ENCODE measurements at places on chromosomes 1 and 21.

- no peak for DNase-seq
These were observed 84.7 kb downstream of the URB2 start for GRCh38 chr1:229710746-229711145.

GRCh38 chr21:32806810-32807386 lies 35.3 kb upstream of the PAXBP1 start:
- DNase-seq = no peak

DNA sequence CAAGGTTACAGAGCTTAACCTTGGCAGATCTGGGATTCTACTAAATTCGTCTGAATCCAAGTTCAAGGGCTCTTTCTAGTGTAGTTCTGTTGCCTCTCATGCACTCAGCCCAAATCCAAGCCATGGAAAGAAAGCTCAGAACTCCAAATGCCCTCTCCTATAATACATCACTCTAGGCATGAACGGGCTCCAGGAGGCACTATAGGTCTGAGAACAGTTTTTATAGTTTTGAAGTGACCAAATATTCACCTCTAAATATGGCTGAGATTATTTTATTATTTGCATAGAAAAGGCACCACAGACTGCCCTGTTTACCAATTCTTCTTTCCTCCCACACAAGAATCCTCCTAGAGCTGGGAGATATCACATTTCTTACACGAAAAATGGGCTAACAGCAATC lies 327.9 kb upstream of the BEND5 start:
- DNase-seq = peak; percentile 3

DNA sequence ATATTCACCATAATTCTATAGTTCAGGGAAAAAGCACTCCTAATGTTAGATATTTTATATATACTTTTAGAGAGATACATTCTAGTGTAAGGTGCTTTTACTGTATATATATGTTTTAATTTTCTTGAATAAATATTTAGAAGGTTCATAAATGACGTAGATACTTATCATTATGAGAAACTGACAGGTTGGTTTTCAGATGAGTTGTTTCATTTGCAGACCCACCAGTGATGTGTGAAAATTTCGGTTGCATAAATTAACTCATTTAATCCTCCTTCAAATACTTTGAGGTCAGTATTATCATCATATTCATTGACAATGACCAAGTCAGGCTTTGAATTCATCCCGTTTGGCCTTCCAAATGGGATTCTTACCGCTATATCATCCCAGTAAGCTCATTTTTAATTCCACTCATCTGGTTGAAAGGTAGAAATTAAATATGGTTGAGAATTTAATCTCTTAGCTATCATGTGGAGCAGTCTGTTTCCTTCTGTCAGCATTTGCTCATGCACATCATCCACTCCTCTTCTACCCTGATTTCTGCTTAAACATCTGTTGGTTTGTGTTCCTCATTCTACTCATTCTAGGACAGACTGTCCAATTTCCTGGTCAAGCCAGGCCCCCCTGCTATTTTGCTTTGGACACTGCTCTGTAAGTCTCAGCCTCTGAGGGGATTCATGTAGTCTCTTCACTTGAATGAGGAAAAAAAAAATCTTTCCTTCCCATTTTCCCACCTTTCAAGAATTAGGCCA lies 1156.6 kb downstream of the PLA2G4A start:
- DNase-seq = no peak

GRCh38 chr1:159935719-159936272 lies 9.6 kb downstream of the IGSF9 start:
- DNase-seq = peak; percentile 62

- no peak for DNase-seq
These were observed 314.8 kb upstream of the C1orf87 start for GRCh38 chr1:60388092-60388987.

DNA sequence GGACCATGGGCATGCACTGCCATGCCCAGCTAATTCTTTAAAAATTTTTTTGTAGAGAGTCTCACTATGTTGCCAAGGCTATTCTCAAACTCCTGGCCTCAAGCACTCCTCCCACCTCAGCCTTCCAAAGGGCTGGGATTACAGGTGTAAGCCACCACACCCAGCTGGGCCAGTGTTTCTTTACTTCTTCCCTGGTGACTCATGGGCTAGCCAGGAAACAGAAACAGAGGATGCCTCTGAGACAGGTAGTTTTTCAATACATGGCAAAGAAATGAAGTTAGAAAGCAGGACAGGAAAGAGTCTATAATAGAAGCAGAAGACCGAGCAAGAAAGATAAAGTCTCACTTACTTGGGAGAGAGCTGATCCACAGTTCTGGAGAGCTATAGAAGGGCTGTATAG lies 7.6 kb upstream of the C1orf74 start:
- DNase-seq = no peak

DNA sequence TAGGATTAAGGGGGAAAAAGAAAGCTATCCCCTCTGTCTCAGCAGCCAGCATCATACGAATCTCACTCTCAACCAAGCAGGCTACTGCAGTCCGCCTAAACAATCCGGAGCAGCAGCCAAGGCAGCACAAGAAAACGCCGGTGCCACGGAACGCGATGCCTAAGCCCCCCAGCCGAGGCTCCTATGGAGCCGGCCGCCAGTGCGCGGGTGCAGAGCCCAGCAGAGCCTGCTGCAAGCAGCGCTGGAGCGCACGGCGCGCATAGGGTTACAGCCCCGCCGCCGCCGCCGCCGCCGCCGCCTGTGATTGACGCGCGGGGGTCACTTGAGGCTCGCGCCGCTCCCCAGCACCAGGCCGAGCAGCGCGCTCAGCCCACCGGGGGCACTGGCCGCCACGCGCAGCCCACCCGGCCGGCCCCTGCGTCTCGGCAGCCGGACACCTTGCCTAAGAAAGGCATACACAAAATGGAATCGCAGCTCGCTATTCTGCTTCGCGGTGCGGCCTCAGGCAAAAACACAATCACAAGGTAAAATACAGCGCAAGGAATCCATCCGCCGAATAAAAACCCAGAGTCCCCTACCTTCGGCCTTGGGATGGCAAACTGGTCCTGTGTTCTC lies 780 bp downstream of the HIVEP3 start:
- DNase-seq = no peak

DNA sequence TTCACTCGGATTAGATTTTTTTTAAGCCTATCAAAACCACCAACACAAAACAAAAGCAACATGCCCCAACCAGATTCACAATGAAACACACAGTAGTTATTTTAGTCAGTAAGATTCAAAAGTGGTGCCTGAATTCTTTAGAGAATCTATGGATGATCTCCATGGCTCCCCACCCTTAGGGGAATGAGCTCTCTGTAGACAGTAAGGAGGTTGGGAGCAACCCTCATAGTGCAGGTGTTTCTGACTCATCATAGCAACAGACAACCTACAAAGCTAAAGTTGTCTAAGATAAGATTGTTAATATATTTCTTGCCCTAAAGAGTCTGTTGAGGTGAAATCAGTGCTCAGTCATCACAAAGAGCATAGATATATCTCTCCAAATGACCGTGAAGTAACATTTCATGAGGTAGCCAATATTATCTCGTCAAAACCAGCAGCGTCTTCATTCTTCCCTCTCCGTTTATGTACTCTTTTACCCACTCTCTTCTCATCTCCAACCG lies 78.3 kb downstream of the ADAMTS1 start:
- DNase-seq = no peak

Measured in OCI-M1 (cell line).